Amygdala (tissue), 56 donors: ENCODE measurements at places on chromosomes 11 and 22.

DNA sequence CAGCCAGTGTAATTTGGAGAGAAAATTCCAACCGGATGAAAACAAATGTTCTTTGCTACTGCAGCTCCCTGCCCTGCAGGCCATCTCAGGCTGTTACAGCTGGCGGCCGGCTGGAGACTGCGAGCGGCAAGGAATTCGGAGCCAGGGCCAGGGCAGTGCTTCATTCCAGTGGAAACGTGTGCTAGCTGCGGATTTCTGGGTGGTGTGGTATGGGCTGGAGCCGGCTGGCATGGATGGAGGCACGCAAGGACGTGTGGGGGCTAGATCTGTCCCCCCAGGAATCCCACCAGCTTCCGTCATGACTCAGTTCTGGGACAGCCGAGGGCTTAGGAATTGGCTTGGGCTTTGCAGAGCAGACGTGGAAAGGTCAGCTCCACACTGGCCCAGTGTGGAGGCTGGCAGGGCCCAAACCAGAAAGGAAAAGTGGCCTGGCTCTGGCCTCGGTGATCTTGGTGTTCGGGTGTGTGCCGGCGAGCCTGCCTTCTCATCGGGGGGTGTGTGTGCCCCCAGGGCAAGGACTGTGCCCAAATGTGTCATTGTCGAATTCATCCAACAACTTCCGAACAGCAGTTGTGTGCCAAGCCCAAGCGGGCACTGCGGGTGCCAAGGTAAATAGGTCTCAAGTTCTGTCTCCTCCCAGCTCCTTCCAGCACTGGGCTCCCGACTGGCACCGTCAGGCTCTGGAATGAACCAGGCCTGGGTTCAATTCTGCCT is 48.1 kb upstream of the SHISAL1 start:
- no peak for DNase-seq

- no peak for DNase-seq
Observed at GRCh38 chr11:32555091-32555490, 28.5 kb upstream of the EIF3M start.

GRCh38 chr11:64854534-64855502 is 10.4 kb upstream of the CDC42BPG start:
- no peak for DNase-seq

DNA sequence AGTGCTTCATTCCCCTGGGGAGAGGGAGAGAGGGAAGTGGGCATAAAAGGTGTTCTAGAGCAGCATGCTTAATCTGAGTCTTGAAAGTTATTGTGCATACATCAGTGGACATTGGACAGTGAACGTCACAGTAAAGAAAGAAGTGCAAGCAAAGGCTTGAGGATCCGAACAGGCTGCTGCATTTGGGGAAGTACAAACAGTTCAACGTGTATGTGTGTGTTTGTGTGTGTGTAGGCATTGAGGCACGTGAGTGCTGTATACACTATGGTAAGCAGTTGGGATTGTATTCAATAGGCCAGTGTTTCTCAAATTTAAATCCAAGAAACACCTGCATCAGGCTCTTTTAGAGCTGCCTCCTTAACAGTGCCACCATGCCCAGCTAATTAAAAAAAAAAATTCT is 10.4 kb upstream of the EIF3M start:
- no peak for DNase-seq

GRCh38 chr11:69382131-69383128 is 88.5 kb downstream of the MYEOV start:
- no peak for DNase-seq

GRCh38 chr11:103234974-103235373 is 125.7 kb downstream of the DYNC2H1 start:
- DNase-seq: no peak

DNA sequence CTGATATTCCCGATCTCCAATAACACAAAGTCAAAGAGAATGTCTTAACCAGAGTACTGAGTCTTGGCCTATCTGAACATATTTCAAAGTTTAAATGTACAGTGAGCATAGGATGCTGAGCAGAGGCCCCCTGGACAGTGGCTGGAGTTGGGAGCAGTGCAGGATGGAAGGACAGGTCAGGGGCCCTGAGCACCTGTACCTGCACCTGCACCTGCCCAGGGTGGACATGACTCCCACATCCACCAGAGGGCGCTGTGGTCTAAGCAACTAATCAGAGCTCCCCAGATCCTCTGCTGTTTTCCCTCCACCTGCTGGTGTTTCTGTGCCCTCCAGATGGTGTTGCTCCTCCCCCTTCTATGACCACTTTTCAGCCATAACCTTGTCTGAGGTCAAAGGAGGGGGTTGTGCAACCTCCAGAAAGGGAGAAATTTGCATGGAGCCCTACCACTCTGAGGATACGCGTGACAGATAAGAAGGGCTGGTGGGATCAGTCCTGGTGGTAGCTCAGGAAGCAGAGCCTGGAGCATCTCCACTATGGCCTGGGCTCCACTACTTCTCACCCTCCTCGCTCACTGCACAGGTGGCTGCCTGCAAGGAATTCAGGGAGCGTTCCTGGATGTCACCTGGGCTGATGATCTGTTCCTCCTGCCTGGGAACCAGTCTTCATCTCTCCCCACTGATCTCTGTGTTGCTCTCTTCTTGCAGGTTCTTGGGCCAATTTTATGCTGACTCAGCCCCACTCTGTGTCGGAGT is 49.1 kb upstream of the VPREB1 start:
- no peak for DNase-seq

- DNase-seq: peak; percentile 44
Observed at GRCh38 chr22:31753005-31753633, 700 bp upstream of the DEPDC5 start.

DNA sequence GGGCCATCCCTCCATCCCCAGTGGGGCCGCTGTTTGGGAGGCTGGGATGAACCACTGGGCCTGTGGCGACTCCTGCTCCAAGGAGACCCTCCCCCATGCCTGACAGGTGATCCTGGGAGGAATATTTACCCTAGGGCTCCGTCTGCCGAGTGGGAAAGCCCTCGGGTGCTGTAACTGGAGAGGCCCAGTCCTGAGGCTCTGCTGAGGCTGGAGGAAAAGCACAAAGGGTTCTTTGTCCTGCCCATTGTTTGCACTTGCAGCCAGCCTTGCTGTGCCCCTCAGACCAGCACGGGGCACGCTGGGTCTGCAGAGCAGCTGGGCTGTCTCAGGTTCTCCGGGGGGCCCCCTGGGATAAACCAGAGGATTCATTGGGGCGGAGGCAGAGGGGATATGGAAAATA is 321.1 kb downstream of the MN1 start:
- no peak for DNase-seq

DNA sequence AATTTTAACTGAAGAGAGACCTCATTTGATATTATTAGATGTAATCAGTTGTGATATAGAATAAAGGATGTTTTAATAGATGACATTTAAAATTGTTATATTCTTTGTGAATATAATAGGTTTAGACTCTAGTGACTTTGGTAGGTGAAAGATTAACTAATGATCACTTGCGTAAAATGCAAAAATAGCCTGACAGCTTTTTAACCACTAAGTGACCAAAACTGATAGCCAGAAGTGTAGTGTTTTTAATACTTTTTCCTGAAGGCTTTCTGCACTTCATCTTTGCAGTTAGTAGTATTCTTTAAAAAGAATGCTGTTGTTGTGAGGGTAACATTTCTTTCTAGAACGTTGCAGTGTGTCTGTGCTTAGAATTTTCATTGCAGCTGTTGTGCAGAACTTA is 5.1 kb downstream of the CAPRIN1 start:
- no peak for DNase-seq

- DNase-seq: no peak
Observed at GRCh38 chr11:82794490-82794889, 60.8 kb upstream of the FAM181B start.

- no peak for DNase-seq
Observed at GRCh38 chr11:83166193-83166866, 9.4 kb downstream of the PCF11 start.

DNA sequence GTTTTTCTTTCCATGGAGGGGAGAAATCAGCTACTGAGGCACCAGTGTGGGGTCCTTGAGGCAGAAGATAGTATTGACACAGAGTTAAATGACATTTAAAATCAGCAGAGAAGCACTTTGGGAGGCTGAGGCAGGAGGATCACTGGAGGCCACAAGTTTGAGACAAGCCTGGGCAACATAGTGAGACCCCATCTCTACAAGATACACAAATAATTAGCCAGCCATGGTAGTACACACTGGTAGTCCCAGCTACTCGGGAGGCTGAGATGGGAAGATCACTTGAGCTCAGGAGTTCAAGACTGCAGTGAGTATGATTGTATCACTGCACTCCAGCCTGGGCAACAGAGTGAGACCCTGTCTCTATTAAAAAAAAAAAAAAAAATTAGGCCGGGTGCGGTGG is 38.1 kb downstream of the KREMEN1 start:
- no peak for DNase-seq

GRCh38 chr11:100631316-100631715 is 55.8 kb upstream of the ARHGAP42 start:
- no peak for DNase-seq
